ENCODE measurements at places on chromosomes 4 and X.

GRCh38 chr4:158787709-158788475 lies 19.1 kb downstream of the FNIP2 start:
- no peak for DNase-seq

GRCh38 chr4:56511098-56511497 lies 5.5 kb downstream of the ARL9 start:
- peak; percentile 56 for DNase-seq

GRCh38 chr4:95426455-95426854 lies 122.3 kb downstream of the UNC5C start:
- DNase-seq = no peak

- peak; percentile 41 for DNase-seq
Measured at GRCh38 chr4:48016141-48017107, at the start of the genes CNGA1 and NIPAL1. Gene CNGA1 (minus strand): TSS chr4:48016681. CDS start chr4:47952689, 63,992 bp downstream. Gene NIPAL1 (plus strand): TSS chr4:48016772. CDS start chr4:48016840, 68 bp downstream.

DNA sequence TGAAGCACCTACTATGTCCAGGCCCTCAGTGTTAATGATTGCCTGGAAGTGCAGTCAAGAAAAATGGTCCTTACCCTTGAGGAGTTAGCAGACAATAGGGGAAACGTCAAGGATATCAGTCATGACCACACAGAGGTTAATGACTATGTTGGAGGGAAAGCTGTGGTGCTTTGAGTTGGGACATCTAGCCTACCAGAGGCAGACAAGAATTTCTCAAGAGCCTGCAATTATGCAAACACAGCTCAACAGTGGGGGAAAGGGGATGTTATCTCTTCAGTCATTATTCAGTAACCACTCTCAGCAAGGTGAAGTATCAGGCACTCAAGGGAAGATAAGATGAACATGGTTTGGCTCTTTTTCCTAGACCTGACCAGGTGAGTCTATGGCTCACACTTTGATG lies 7.0 kb upstream of the FGFBP1 start:
- DNase-seq = no peak

GRCh38 chr4:59904331-59904730 lies 1295.8 kb upstream of the ADGRL3 start:
- DNase-seq = no peak

DNA sequence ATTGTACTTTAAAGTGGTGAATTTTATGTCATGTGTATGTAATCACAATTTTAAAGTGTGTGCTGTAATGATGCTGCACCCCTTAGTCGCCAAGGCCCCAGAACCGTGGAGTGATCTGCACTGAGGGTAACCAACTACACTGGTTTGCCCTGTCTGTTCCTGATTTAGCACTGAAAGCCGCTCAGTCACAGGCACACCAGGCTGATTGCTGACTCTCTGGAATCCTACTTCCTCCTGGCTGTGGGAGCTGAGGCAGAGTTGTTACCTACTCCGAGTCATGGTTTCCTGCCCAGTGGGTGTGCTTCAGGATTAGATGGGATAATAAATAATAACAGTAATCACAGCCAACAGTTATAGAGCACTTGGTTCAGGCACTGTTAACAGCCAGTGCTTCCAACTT lies 645.4 kb downstream of the BCOR start:
- no peak for DNase-seq

GRCh38 chrX:7100022-7100421 lies 47.5 kb upstream of the STS start:
- DNase-seq = no peak

- no peak for DNase-seq
Measured at GRCh38 chr4:11746734-11747133, 318.0 kb upstream of the HS3ST1 start.

DNA sequence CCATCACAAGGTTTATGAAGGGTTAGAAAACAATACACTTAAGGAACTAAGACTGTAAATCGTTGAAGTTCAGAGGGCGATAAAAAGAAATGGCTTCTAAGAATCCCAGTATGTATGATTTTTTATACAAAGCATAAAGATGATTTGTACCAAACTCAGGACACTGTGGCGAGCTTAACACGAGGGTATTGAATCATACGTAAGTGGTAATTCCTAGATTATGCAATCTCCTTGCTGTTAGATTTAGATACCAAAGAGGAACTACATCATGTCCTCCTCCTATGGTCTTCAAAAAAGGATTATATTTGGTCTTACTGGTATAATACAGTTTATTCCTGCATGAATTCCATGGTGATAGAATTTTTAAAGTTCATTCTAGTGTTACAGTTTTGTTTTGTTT lies 23.9 kb downstream of the NFKB1 start:
- no peak for DNase-seq

- DNase-seq = no peak
Measured at GRCh38 chr4:154126276-154126675, 337.4 kb upstream of the SFRP2 start.

DNA sequence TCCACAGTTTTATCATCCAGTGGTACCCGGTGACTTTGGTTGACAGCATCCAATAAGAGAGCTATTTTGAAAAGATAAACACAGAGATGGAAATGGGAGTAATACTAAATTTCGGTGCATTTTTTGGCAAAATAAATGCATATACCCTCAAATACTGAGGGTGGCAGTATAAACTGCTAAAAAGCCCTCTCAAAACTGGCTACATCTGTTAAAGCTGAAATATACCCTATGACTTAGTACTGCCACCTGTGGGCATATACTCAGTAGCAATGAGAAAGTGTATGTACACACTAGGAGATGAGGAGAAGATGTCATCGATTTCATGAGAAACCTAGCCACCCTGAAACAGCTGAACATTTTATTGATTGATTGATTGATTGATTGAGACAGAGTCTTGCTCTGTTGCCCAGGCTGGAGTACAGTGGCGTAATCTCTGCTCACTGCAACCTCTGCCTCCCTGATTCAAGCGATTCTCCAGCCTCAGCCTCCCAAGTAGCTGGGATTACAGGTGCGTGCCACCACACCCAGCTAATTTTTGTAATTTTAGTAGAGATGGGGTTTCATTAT lies 12.2 kb upstream of the TMEM128 start:
- no peak for DNase-seq

DNA sequence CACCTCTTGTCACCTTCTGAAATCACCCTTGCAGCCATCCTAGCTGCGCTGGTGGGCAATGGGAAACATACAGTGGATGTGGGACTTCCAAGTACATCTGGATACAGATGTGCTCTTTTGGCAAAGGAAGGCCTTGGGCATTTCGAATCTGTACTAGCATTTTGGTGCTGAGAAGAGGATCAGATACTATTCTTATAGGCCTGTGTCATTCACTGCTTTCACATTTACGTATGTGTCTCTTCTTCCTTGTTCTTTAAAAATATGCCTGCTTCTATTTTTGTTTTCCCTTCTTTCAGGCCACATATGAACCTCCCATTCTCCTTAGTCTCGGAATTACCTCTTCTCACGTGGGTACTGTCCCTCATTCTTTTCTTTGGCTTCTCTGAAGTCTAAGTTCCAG lies 53.1 kb downstream of the EFNB1 start:
- no peak for DNase-seq

DNA sequence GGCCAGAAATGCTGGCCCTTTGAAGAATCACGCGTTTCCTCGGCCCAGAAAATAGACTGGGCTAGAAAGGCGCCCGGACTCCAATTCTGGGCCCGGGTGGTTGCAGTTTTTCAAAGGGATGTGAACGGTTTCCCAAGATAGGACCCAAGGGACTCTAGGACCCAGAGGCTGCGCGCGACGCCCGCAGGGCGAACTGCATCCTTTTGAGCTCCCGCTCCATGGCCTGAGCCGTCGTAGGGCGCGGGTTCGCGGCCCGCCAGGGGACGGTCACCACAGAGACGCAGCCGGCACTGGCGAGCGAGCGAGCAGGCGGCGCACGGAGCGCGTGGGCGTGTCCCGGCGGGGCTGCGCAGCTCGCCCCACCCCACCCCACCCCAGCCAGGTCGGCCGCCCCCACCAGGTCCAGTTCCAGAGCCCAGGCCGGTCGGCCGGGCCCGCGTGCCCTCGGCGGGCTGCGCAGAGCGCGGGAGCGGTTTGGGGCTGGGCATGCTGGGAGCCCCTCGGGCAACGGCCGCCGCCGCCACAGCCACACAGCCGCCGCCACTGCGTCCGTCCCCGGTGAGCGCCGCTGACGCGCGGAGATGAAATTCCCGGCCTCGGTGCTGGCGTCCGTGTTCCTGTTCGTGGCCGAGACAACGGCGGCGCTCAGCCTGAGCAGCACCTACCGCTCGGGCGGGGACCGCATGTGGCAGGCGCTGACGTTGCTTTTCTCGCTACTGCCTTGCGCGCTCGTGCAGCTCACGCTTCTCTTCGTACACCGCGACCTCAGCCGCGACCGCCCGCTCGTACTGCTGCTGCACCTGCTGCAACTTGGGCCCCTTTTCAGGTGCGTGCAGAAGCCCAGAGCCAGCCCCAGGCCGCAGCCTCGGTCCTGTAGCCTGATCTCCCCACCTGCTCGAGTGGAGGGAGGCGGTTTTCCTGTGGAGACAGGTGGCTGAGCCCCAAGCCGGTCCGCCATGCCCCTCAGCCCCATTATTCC lies at the start of gene XK:
Gene XK (plus strand): TSS at position 411 of the 979 bp plus-strand sequence. CDS start 171 bp downstream, at position 582.
- DNase-seq = no peak

- no peak for DNase-seq
Measured at GRCh38 chrX:65575022-65575421, 40.4 kb upstream of the LAS1L start.

DNA sequence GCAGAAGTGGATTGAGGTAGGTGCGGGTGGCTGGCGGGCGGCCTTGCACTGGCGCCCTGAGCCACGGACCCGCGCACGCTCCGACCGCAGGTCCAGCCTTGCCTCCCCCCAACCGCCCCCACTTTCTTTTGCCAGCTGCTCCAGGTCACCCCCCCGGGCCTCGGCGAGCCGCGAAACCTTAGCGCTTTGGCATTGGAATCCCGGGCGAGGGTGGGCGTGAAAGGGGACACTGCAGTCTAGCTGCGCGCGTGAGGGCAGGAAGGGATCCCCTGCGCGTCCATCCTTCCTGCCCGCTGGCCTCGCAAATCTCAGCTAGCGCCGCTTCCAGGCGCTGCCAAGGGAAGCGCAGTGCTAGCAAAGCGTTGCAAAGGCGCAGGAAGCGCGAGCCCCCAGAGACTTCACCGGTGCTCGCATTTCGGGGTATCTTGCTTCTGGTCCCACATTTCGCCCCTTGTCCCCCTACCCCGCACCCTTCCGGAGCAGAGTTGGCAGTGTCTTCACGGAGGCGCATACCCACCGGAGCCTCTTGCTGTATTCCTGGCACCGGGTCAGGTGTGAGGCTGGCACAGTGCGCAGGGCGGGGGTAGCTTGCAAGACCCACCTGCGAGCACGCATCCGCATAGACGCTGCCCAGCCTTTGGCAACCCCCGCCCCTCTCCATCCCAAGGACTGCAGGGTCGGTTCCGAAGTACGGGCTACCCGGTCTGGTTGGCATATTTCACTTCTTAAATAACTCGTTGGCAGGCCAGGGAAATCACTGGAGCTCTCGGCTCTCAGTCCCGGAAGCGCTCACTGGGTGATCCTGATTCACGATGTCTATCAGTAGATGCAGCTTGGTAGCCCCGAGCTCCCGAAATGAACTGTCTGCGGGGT lies 104.4 kb downstream of the UCHL1 start:
- DNase-seq = peak; percentile 74

DNA sequence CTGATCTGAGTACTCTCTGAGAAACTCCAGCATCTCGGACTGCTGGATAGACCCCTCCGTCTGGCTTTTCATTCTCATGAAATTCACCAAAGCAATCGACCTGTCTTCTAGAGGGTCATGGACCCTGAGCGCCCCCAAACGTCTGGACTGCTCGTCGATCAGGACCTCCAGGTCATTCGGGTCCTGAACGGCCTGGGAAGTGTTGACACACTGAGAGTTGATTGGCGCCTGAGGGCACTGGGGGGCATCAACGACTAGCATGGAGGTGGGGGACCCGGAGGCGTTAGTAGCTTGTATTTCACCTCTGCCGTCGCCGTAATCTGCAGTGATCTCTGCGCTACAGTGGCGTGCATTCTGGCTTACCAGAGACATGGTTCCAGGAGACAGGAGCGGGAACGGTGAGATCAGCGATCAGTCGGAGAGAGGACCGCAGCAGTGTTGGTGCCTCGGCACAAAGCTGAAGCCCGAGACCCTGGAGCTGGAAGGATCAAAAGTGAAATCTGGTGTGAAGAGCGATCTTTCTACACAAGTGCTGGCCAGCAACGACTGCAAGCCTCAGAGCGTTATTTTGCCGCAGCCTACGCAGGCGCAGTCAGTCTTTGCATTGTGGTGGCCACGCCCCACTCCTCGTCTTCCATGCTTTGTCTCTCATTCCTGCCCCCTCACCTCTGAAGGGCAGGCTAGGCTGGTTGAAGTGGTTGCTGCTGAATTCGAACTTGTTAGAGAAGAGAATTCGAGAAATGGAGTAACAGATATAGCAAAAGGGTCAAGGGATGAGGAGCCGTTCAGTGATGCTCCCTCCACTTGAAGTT lies at the start of gene MAGEE2:
Gene MAGEE2 (minus strand): TSS at position 575 of the 812 bp plus-strand sequence. CDS start 203 bp downstream, at position 372.
- no peak for DNase-seq

DNA sequence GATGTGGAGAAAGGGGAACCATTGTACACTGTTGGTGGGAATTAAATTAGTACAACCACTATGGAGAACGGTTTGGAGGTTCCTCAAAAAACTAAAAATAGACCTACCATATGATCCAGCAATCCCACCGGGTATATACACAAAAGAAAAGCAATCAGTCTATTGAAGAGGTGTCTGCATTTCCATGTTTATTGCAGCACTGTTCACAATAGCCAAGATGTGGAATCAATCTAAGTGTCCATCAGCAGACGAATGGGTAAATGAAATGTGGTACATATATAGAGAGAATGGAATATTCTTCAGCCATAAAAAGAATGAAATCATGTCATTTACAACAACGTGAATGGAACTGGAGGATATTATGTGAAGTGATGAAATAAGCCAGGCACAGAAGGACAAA lies 208.1 kb downstream of the TRIML1 start:
- no peak for DNase-seq

DNA sequence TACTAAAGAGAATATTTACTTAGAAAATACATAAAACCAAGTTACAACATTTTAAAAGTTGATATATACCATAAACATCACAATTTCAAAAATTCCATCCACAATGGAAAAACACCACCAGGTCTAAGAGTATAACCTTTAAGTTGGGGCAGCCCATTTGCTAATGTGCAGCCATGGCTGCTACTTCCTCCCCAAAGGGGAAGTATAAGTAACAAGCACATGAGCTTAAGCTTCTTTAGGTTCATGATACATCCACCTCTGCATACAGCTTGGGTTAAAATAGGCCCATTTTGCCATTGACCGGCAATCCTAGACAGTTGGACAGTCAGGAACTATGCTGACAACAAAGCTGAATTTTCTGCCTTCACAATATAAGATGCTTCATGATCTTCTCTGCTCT lies 16.6 kb upstream of the GASK1B start:
- DNase-seq = no peak

Measured in LNCaP clone FGC (cell line).